NCI-H345 (cell line): ENCODE measurements at places on chromosomes 13 and 19.

- DNase-seq, result peak; percentile 18
These were observed 693 bp downstream of the XPO4 start for GRCh38 chr13:20901668-20902437.

GRCh38 chr19:19542507-19542906 lies 4.4 kb downstream of the CILP2 start:
- DNase-seq, result no peak

GRCh38 chr19:45547211-45547770 lies 37.3 kb downstream of the OPA3 start:
- no peak for DNase-seq

GRCh38 chr13:110411688-110412059 lies 104.6 kb downstream of the COL4A2 start:
- DNase-seq, result no peak

- DNase-seq, result no peak
These were observed 125.2 kb downstream of the RAB20 start for GRCh38 chr13:110436276-110436675.
